ENCODE measurements at places on chromosomes 1 and 21.

DNA sequence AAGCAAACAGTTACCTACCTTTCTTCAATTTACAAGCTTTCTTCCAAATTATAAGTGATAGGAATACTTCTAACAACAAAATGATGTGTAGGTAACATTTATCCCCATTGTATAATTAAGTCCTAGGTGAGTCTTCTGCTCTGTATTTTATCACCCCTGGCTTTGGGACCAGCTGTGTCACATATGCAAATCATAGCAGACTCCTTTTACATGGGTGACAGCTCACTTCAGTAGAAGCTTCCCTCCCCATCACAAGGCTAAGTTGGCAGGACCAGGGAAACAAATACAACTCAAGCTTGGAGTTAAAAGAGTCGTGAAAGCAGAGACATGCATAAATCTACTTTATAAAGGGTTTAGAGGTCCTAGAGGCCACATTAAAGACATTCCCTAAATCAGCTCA lies 121.1 kb upstream of the RUNX1 start:
- H3K4me3 ChIP-seq = no peak overlapping the region
- H3K27ac ChIP-seq = no peak overlapping the region
- H3K27me3 ChIP-seq = no peaks in the 10 kb centered on the region
- no peaks in the 10 kb centered on the region for H3K36me3 ChIP-seq
- peaks cover 2% of the 10 kb centered on the region for H3K4me1 ChIP-seq

DNA sequence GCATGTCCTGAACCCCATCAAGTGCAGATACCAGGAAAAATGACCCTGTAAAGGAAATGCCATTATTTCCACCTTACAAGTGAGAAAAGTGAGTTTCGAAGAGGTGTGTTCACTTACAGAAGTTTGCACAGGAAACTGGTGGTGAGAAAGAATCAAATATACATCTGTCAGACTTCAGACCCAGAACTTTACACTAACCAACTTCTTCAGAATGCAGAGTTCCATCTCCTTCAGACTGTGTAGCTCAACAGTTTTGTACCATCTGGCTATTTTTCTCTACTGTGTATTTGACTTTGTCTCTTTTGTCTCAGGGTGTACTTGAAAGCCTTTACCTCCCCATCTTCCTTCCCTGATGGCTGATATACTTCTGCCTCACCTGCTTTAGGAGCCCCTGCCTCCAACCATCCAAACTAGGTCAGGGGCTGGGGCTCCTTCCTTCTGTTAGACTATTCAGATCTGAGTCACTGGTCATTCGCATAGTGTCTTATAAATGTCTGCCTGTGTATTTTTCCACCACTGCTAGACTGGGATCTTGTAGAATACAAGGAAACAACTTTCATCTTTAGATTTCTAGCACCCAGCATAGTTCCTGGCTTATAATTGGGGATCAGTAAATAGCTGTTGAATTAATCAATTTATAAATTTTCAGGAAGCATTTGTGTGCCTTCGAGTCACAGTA lies 247.9 kb downstream of the FGGY start:
- DNase-seq = no peak
- no peaks in the 10 kb centered on the region for H3K27me3 ChIP-seq
- H3K36me3 ChIP-seq = no peaks in the 10 kb centered on the region
- H3K4me1 ChIP-seq = no peaks in the 10 kb centered on the region
- H3K4me3 ChIP-seq = no peak overlapping the region

DNA sequence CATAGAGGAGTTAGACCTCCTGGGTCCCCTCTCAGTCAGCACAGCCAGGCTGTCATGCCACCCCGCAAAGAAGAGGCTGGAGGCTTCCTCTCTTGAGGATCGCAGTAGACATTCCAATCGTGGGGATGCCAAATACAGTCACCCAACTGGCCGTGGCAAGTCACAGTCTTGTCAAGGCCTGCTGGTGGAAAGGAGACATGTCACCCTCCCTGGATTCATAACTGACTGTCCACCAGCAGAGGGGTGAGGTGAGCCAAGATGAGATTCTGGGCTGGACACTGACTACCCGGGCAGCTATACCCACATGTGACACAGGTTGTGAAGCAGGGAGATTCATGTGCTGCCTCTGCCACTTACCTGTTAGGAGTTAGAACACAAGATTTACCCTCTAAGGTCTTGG lies 123.5 kb upstream of the NGF start:
- peaks cover 22% of the 10 kb centered on the region for H3K4me1 ChIP-seq
- no peaks in the 10 kb centered on the region for H3K27me3 ChIP-seq
- no peak overlapping the region for H3K27ac ChIP-seq
- H3K36me3 ChIP-seq = no peaks in the 10 kb centered on the region

DNA sequence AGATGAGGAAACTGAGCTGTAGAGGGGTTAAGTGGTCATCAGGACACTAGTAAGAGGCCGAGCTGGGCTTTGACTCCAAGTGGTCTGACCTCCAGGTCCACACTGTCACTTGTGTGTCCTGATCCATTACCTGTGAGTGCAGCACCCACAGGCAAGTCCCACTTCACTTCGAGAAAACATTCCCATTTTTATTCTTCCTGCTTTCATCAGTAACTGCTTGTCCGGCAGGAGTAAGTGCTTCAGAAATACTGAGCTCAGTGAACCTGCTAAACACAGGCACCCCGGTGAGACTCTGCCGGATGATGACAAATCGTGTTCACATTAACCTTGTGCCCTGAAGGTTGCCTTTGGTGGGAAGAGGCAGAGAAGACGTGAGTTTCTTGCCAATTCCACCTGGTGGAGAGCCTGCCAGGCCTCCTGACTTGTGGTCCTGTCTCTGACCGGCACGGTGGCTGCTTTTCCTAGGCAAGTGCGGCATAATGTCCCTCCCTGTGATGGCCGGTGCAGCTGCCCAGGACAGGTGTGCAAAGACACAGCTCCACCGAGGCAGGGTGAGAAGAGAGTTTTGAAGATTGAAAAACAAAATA lies 29.4 kb downstream of the ZBTB18 start:
- H3K27ac ChIP-seq = no peak overlapping the region
- no peak overlapping the region for H3K4me3 ChIP-seq
- no peaks in the 10 kb centered on the region for H3K36me3 ChIP-seq
- DNase-seq = no peak

GRCh38 chr1:94660994-94661393 lies 119.4 kb upstream of the F3 start:
- H3K27ac ChIP-seq = no peak overlapping the region
- H3K4me3 ChIP-seq = no peak overlapping the region
- no peaks in the 10 kb centered on the region for H3K27me3 ChIP-seq
- H3K36me3 ChIP-seq = no peaks in the 10 kb centered on the region

GRCh38 chr1:182823220-182823619 lies 15.9 kb upstream of the DHX9 start:
- H3K4me1 ChIP-seq = no peaks in the 10 kb centered on the region
- no peaks in the 10 kb centered on the region for H3K36me3 ChIP-seq
- H3K27ac ChIP-seq = no peak overlapping the region
- DNase-seq = no peak

- peaks cover 9% of the 10 kb centered on the region for H3K4me1 ChIP-seq
- H3K36me3 ChIP-seq = no peaks in the 10 kb centered on the region
Observed at GRCh38 chr1:223363856-223364684, at the start of gene SUSD4. Gene SUSD4 (minus strand): TSS chr1:223364176. CDS start chr1:223363425, 751 bp downstream.

- no peak for DNase-seq
- no peak overlapping the region for H3K4me3 ChIP-seq
- H3K4me1 ChIP-seq = no peaks in the 10 kb centered on the region
- no peak overlapping the region for H3K27ac ChIP-seq
Observed at GRCh38 chr1:84973498-84974334, 23.2 kb downstream of the MCOLN2 start.

- H3K27me3 ChIP-seq = no peaks in the 10 kb centered on the region
- no peak overlapping the region for H3K4me3 ChIP-seq
Observed at GRCh38 chr1:66175581-66175980, 358.4 kb upstream of the SGIP1 start.

GRCh38 chr1:109314795-109315194 lies 8.0 kb upstream of the MYBPHL start:
- no peak overlapping the region for H3K27ac ChIP-seq
- H3K4me3 ChIP-seq = no peak overlapping the region
- peaks cover 71% of the 10 kb centered on the region for H3K36me3 ChIP-seq
- H3K4me1 ChIP-seq = peaks cover 3% of the 10 kb centered on the region
- H3K27me3 ChIP-seq = no peaks in the 10 kb centered on the region

DNA sequence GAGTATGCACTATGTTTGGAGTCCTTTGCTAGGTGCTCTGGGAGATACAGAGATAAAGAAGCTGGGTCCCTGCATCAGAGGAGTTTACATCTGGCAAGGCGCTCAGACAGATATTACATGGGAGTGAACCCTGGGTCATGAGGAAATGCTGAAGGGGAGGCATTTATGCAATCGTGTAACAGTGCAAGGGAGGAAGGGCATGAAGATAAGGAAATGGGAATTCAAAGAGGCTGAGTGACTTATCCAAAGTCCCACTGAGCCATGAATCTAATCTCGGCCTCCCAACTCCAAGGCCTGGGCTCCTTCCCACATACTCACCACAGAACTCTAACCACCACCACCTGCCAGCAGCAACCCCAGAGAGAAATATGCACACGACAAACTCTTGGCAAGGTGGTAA lies 51.6 kb downstream of the FAM163A start:
- H3K27ac ChIP-seq = no peak overlapping the region
- no peaks in the 10 kb centered on the region for H3K27me3 ChIP-seq
- H3K36me3 ChIP-seq = no peaks in the 10 kb centered on the region
- peak; percentile 24 for DNase-seq
- H3K4me1 ChIP-seq = no peaks in the 10 kb centered on the region

GRCh38 chr21:44382536-44382935 lies 29.1 kb downstream of the TRPM2 start:
- no peak overlapping the region for H3K27ac ChIP-seq
- no peak overlapping the region for H3K4me3 ChIP-seq
- H3K4me1 ChIP-seq = no peaks in the 10 kb centered on the region
- no peaks in the 10 kb centered on the region for H3K36me3 ChIP-seq

DNA sequence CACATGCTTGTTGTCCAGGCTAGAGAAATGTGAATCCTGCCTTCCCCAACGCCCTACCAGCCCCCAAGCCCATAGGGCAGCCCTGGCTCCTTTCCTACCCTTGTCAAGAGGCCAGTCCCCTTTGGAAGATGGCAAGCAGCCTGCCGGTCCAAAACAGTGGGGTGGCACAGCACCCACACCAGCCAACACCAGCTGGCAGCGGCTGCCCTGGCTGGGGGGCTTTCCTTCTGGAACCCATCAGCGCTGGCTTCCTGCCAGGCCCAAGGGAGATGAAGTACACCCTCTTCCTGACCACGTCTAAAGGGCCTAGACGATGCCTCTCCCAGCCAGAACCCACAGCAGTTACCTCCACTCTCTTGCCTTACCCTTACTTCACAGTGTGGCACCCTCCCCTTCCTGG lies 24.2 kb downstream of the KCNN3 start:
- no peak overlapping the region for H3K4me3 ChIP-seq
- H3K4me1 ChIP-seq = peaks cover 6% of the 10 kb centered on the region
- no peaks in the 10 kb centered on the region for H3K27me3 ChIP-seq
- H3K36me3 ChIP-seq = no peaks in the 10 kb centered on the region

DNA sequence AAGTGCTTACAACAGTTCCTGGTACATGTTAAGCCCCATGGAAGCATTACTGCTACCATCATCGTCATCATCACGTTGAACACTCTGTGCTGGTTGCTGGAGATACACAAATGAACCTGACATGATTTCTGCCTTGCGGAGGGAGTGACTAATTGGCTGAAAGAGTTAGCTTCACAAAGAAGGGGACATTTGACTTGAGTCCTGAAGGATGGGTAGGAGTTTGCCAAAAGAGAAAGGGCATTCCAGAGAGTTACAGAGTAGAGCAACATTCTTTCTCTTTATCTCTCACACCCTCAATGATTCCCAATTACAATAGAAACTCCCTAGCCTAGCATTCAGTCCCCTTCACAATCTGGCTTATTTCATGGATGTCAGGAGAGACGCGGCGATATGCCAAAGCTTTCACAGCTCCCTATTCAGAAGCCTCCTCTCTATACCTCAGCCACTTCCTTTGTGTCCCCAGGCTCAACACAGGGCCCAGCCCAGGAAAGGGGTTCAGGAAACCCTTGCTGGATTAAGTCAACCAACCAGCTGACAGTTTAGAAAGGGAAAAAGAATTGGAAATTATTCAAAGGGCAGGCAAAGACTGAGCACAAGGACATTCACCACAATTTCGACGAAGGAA lies 38.0 kb downstream of the SLC1A7 start:
- no peak overlapping the region for H3K27ac ChIP-seq
- H3K4me3 ChIP-seq = no peak overlapping the region
- H3K4me1 ChIP-seq = peaks cover 7% of the 10 kb centered on the region
- H3K27me3 ChIP-seq = no peaks in the 10 kb centered on the region

DNA sequence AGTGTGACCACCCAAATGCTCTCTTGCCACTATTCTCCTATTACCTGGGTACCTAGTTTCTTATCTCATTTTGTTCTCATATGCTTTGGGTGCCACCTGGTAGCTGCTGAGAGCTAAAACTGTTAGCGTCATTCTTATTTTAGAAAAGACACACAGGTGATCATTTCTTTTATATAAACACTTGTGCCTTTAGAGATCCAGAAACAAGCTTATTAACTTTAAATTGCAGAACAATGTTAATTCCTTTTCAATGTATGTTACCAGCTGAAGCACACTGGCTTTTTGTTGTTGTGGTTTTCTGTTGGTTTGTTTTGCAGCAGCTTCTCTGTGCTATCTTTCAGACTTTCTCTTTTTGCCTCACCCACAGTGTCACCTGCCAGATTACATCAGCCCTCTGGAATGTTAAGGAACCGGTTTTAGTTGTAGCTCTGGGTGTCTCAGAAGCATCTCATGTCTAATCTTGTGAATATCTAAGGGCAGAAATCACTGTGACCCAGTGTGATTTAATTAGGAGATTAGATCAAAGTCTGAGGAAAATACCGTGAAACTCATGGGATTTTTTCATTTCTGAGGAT lies 43.4 kb upstream of the SLC19A2 start:
- H3K36me3 ChIP-seq = no peaks in the 10 kb centered on the region
- H3K4me3 ChIP-seq = no peak overlapping the region
- H3K27me3 ChIP-seq = no peaks in the 10 kb centered on the region
- peak overlapping the region; percentile 67 for H3K27ac ChIP-seq
- H3K4me1 ChIP-seq = peaks cover 10% of the 10 kb centered on the region
- DNase-seq = peak; percentile 100

DNA sequence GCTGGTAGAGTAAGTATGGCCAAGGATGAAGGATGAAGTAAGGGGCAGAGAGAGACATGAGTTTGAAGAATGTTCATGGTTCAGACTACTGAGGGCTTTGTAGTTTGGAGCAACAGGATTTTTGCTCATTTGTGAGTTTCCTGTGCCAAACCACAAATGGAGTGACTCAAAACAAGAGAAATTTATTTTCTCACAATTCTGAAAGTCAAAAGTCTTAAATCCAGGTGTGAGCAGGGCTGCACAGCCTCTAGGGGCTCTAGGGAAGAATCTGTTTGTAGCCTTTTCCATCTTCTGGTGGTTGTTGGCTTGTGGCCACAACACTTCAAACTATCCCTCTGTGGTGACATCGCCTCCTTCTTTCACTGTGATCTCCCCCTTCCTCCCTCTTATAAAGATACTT lies 58.9 kb downstream of the RHOU start:
- H3K27me3 ChIP-seq = no peaks in the 10 kb centered on the region
- H3K27ac ChIP-seq = no peak overlapping the region
- peaks cover 5% of the 10 kb centered on the region for H3K4me1 ChIP-seq
- DNase-seq = no peak
- H3K4me3 ChIP-seq = no peak overlapping the region

GRCh38 chr1:205531191-205532025 lies 26.9 kb downstream of the CDK18 start:
- H3K36me3 ChIP-seq = peaks cover 27% of the 10 kb centered on the region
- no peak for DNase-seq
- H3K27ac ChIP-seq = no peak overlapping the region
- no peaks in the 10 kb centered on the region for H3K4me1 ChIP-seq
- H3K27me3 ChIP-seq = no peaks in the 10 kb centered on the region

GRCh38 chr1:162070825-162071224 lies 1.3 kb downstream of the NOS1AP start:
- no peaks in the 10 kb centered on the region for H3K27me3 ChIP-seq
- peaks cover 5% of the 10 kb centered on the region for H3K4me1 ChIP-seq
- H3K27ac ChIP-seq = no peak overlapping the region
- no peak for DNase-seq

- H3K27ac ChIP-seq = no peak overlapping the region
- no peaks in the 10 kb centered on the region for H3K4me1 ChIP-seq
- no peaks in the 10 kb centered on the region for H3K27me3 ChIP-seq
- H3K4me3 ChIP-seq = no peak overlapping the region
Observed at GRCh38 chr1:29575277-29575676, 339.0 kb downstream of the PTPRU start.

Measured in trophoblast cell (in vitro differentiated cells and primary cell).